ENCODE measurements at places on chromosomes 4 and X. TPM values are rescaled to one million over a fixed set of nuclear protein-coding genes. Genes with fewer than 3 reads are reported as not detected.

DNA sequence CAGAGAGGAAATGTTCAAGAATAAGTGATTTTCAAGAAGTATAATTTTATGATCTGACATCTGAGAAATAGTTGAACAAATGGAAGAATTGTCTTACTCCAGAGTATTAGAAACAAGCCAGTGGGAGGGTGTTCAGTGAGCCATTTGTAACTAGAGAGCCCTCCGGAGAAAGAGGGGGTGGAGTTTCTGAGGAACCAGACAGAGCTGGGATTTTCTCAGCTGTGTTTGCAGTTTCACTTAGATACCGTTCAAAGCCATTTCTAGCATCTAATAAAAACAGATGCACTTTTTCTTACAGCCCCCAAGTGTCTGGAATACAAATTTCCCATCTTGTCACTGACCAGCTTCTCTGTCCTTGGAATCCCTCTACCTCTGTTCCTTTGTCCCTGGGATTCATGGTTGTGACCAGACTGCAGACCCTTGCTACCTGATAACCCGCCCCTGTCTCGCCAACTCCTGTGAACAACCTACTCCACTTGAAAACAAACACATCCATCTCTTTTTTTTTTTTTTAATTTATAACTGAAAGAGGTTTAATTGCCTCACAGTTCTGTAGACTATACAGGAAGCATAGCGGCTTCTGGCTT lies 132.8 kb upstream of the KLF3 start:
- DNase-seq, result no peak
- H3K27ac ChIP-seq, result no peak overlapping the region
- no peaks in the 10 kb centered on the region for H3K36me3 ChIP-seq
- H3K4me3 ChIP-seq, result no peak overlapping the region

GRCh38 chrX:73412930-73413329 lies 33.9 kb upstream of the CDX4 start:
- H3K4me1 ChIP-seq, result no peaks in the 10 kb centered on the region
- DNase-seq, result no peak
- H3K27ac ChIP-seq, result no peak overlapping the region
- H3K4me3 ChIP-seq, result no peak overlapping the region
- no peaks in the 10 kb centered on the region for H3K36me3 ChIP-seq

- H3K4me3 ChIP-seq, result no peak overlapping the region
- H3K27ac ChIP-seq, result no peak overlapping the region
- no peaks in the 10 kb centered on the region for H3K27me3 ChIP-seq
- DNase-seq, result no peak
- H3K36me3 ChIP-seq, result peaks cover 25% of the 10 kb centered on the region
These were observed 76.5 kb downstream of the CENPC start for GRCh38 chr4:67468830-67469229.

The MAGEB2 gene
- total RNA-seq, result not detected

The TEX13C gene
- total RNA-seq, result not detected

DNA sequence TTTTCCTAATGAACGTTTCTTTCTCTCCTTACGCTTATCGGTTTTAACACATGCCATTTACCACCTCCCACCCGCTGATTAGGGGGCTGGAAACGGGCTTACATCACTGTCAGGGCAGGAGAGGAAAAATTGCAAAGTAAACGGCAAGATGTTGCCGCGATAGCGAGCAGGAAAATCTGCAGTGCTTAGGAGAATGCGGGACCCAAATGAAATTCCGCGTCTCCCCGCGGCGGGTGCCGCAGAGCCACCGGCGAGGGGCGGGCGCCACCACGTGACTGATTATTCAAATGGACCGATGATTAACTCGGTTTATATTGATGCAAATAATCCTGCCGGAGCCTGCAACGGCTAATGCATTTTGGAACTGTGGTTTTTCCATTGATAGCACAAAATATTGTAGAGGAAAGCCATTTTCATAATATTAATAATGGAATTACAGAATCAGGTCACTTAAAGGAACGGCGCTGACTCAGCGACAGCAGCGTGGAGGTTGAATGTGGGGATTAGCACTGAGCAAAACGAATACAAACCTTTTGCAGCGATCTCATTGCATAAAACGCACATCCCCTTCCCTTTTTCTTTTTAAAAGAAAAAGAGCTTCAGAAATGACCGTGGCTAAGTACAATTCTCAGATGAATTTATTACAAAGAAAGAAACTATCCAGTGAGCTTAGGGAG lies 224.2 kb downstream of the STIM2 start:
- no peaks in the 10 kb centered on the region for H3K27me3 ChIP-seq
- no peak overlapping the region for H3K27ac ChIP-seq

All from Karpas-422 (cell line).